ENCODE measurements at places on chromosomes 6 and 20.

DNA sequence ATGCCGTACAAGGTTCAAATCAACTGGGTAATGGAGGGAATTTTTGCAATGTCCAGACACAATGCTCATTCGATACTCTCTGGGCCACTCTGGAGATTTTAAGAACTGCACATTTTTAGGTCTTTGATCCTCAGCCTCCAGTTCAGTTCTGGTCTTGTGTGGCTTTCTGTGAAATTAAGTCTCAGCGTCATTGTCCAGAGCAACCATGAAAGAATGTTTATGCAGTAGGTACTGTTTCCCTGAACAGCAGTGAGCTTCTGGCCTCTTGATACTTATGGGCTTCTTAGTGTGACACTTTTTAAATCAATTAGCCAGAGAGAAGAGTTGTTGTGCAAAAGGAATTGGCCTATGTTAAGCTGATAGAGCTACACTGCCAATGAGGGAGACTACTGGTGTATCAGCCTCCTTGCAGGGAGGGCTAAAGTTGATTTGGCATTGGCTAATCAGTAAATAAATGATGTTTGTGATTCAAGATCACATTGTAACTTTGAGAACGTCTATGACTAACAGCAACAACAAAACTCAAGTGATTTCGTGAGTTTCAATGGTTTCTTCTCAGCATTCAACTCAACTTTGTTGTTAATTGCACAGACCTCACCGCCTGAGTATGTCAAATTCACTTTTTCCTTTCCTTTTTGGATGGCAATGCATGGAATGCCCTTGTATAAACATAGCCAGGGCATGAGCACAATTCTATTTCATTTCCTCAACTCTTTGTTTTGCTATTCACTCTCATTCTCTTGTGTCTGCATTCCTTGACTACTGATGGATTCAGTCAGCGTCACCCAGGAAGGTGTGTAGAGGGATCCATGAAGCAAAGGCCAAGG is 85.1 kb downstream of the GJA1 start:
- DNase-seq = peak; percentile 96

- no peak for DNase-seq
Measured at GRCh38 chr6:108635505-108636226, 74.9 kb downstream of the FOXO3 start.

DNA sequence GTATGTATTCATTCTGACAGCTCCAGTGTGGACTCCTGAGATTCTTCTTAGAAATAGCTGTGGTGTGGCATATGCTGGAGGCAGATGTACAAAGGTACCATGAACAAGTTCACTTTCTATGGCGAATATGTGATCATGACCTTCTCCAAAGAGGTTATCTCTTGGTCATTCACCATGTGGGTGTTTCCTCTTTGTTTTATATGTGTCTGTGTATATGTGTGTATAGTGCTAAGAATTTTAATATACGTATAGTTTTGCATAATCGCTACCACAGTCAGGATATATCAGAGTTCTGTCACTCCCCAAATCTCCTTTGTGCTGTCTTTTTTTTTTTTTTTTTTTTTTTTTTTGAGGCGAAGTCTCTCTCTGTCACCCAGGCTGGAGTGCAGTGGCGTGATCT is 47.1 kb downstream of the PHACTR2 start:
- DNase-seq = no peak

GRCh38 chr20:23622839-23623343 is 14.9 kb downstream of the CST3 start:
- peak; percentile 78 for DNase-seq

DNA sequence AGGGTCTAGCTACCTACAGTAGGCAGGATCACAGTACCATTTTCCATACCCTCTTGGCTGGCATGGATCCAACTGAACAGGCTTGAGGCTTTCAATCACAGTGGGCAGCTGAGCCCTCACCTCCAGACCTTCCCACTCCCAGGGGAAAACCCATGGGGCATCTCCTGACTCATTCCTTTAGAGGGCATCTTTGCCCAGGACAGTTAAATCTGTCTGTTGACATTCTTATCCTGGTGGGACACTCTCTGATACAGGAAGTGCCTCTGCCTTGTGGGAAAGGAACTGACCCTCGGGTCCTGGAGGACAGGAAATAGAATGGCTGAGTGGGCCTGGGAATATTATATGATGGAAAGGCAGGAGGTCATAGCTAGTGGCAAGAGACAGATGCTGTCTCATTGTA is 10.2 kb upstream of the EPB41L1 start:
- DNase-seq = peak; percentile 74

- no peak for DNase-seq
Measured at GRCh38 chr6:116512734-116513133, 1.3 kb downstream of the CALHM5 start.

DNA sequence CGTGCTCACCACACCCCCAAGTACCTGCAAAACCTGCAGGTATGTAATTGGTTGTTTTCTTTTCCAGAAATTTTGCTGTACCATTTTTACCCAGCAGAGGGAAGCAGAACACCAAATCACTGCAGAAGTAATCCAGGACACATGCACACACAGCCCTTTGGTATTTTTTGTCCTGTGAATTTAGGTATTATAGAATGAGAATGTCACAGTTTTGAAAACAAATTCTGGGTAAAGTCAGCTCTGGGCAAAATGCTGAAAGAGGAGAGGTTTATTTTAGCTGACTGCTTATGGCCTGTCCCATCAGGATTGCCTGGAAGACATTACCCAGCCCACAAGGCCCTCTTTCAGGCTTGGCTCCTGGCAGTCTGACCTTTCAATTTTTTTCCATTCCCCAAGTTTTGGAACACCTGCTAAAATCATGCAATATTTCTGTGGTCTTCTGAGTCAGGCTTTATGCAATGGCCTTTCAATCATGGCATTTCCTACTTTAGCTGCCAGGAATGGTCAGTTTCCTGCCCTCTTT is 3.5 kb upstream of the EFHC1 start:
- peak; percentile 73 for DNase-seq

- DNase-seq = no peak
Measured at GRCh38 chr6:39433630-39434029, 111.1 kb upstream of the KCNK16 start.

DNA sequence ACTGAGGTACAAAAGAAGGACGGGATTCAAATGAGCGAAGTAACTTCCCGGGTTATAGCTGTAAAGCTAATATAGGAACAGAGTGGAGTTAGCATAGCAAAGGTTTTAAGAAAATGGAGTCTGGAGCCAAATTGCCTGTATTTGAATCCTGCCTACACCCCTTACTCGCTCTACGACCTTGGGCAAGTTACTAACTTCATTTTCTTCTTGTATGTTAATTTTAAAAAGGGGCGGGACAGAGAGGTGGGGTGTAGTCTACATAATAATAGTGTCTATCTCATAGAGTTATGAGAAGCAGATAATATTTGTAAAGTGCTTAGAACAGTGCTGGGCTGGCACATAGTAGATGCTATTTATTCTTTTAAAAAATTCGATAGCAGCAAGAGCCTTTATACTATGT is 705 bp downstream of the ZSCAN23 start:
- no peak for DNase-seq

DNA sequence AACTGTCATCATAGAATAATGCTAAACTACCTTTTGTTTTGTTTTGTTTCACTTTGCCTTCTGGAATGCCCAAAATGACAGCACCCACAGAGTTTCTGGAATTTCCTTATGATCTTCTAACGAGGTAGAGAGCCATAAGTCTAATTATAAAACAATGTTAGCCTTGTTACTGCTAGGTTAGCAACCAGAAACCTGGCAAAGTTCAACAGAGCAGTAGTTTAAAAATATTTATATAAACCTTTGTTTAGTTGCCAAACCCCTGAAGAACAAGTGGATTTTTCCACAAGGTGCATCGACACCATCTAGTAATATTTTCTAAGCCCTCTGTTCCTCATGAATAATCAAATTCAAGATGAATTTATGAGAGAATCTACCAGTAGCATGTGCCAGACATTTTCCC is 27.6 kb upstream of the IPCEF1 start:
- DNase-seq = no peak

DNA sequence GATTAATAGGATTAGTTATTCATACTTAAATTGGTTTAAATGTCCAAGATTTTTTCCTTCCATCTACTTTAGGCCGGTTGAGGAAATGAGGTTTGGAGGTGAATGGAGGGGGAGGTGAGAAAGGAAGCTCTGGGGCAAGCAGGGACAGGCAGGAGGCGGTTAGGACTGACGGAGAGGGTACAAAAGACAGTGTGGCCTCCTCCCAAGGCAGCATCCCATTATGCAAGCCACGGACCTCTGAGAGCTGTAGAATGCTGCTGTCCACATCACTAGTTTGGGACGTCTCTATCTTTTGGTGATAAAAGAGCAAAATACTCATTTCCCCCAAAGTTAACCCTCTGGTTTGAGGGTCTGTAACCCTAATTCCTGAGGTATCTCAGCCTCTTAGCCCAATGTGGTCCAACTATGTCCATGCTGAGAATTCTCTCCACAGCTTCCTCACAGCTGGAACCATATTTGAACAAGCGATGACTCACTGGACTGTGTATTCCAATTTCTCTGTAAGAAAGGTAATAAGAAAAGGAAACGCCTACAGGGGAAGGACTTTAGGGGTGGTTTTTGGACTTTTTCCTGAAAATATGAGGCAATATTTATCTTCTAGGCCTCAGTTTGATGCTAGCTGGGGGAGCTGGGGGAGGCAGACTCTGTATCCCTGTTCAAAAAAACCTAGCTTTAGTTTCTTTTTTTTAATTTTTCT is 172.2 kb downstream of the TFAP2B start:
- DNase-seq = no peak

DNA sequence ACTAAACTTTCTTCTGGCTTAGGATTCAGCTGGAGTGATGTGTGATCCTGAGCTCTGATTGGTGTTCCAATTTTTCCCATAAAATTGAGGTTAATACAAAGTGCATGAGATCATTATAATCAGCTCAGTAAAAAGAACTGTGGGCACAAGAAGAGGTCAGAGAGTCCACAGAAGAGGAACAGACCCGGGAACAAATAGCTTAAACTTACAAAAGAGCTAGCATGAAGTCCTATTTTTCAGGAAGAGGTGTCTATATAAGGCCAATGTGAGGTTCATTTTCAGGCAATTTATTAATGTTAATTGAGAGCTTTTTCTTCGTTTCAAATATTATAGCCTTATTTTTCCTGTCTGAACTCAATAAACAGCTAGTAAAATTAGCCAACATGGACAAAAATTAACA is 26.9 kb upstream of the STX11 start:
- DNase-seq = no peak
